ENCODE measurements at places on chromosomes 7 and 10.

GRCh38 chr7:2016021-2016631 is 216.6 kb downstream of the MAD1L1 start:
- no peaks in the 10 kb centered on the region for H3K36me3 ChIP-seq
- H3K27me3 ChIP-seq, result no peaks in the 10 kb centered on the region
- no peak for DNase-seq

DNA sequence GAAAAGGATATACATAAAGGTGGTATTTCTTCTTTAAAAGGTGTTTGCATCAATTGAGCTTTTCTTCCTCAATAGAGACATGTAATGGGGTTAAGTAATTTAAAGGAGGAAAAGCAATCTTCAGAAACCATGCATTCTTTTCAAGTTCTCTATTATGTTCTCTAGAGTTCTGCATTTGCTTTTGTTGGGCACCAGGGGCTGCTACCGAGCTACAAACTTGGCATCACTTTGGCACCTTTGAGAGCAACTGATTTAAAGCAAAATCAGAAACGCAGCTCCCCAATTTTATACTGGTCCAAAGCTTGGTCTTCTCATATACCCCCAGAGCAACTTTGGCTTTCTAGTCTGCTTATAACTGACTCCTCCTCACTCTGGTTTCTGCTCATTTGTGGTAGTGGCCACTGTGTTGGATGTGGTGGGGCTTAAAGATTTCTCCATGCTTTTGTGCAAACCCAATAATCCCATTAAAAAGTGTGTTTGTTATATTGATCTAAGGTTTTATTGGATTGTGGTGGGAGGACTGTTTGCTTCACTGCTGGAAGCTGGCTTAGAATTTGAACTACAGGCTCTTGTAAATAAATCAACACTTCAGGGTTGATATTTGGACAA is 712.1 kb downstream of the PHTF2 start:
- H3K27ac ChIP-seq, result no peak overlapping the region
- H3K36me3 ChIP-seq, result no peaks in the 10 kb centered on the region
- no peaks in the 10 kb centered on the region for H3K4me1 ChIP-seq

- no peaks in the 10 kb centered on the region for H3K36me3 ChIP-seq
- peak overlapping the region; percentile 64 for H3K27ac ChIP-seq
- peak overlapping the region; percentile 60 for H3K4me3 ChIP-seq
- no peaks in the 10 kb centered on the region for H3K4me1 ChIP-seq
- H3K27me3 ChIP-seq, result no peaks in the 10 kb centered on the region
- DNase-seq, result no peak
These were observed 440 bp upstream of the TCAF1 start for GRCh38 chr7:143902332-143902899.

- no peak overlapping the region for H3K4me3 ChIP-seq
- no peak overlapping the region for H3K27ac ChIP-seq
- H3K4me1 ChIP-seq, result no peaks in the 10 kb centered on the region
- no peak for DNase-seq
- no peaks in the 10 kb centered on the region for H3K27me3 ChIP-seq
- H3K36me3 ChIP-seq, result no peaks in the 10 kb centered on the region
These were observed 397.7 kb downstream of the TCERG1L start for GRCh38 chr10:130913844-130914243.

DNA sequence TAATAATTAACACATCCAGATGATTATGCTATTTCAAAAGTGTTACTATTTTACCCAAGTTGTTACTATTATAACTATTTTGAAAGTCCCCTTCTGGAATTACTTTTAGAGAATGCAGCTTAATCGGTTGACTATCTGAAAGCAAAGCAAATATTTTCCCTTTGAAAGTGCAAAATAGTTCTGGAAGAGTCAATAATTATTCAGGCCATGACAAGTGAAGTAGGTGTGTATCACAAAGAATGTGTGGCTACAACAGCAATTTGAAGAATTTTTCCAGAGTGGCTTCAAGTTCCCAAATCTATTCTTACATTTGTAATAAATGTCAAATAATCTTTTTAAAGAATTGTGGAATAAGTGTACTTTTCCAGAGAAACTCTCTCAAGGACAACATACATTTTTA is 42.8 kb downstream of the RNLS start:
- no peak overlapping the region for H3K4me3 ChIP-seq
- H3K4me1 ChIP-seq, result no peaks in the 10 kb centered on the region
- no peak overlapping the region for H3K27ac ChIP-seq
- H3K27me3 ChIP-seq, result no peaks in the 10 kb centered on the region

DNA sequence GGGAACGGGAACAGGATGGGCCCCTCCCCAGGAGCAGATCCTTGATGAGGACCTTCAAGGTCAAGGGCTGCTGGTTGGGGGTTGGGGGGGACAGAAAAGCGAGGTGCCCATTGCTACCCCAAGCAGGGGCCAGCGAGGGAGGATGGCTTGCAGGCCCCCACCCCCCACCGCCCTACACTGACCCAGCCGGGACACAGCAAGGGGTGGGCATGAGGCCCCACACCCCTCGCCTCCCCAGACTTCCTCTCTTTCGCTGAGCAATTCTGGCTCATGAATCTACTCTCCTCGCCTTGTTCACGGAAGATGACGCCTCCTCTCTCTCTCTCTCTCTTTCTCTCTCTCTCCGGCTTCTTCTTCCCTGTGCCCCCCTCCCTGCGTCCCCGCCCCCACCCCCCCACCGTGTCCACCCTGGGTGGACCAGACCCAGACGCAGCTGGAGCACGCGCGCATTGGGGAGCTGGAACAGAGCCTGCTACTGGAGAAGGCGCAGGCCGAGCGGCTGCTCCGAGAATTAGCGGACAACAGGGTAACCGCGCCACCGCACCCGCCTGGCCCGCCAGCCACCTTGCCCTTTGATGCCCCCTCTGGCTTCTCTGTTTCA is 81.1 kb upstream of the GTF2IRD1 start:
- DNase-seq, result no peak
- peaks cover 8% of the 10 kb centered on the region for H3K4me1 ChIP-seq
- H3K4me3 ChIP-seq, result no peak overlapping the region
- H3K27ac ChIP-seq, result no peak overlapping the region
- no peaks in the 10 kb centered on the region for H3K27me3 ChIP-seq
- H3K36me3 ChIP-seq, result no peaks in the 10 kb centered on the region

Data from effector memory CD4-positive, alpha-beta T cell (primary cell).